Type B pancreatic cell (in vitro differentiated cells): ENCODE measurements at places on chromosomes 13 and 19.

- DNase-seq = no peak
Observed at GRCh38 chr13:81929988-81930387, 1589.1 kb upstream of the SPRY2 start.

GRCh38 chr19:46076031-46076880 is 35.5 kb upstream of the IGFL4 start:
- DNase-seq = no peak

DNA sequence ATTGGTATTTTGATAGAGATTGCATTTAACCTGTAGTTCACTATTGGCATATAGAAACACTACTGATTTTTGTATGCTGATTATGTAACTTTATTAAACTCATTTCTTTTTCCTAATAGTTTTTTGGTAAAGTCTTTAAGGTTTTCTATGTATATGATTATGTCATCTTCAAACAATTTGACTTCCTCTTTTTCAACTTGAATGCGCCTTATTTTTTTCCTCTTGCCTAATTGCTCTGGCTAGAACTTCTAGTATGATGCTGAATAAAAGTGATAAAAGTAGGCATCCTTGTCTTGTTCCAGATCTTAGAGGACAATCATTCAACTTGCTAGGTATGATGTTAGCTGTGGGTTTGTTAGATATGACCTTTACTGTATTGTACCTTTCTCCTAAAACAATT is 1034.9 kb downstream of the PCDH9 start:
- no peak for DNase-seq

- no peak for DNase-seq
Observed at GRCh38 chr13:46101484-46102254, 3.2 kb downstream of the CPB2 start.

- DNase-seq = no peak
Observed at GRCh38 chr19:35890113-35890650, 10.2 kb downstream of the NFKBID start.

GRCh38 chr19:44580366-44580895 is 32.9 kb upstream of the IGSF23 start:
- DNase-seq = no peak

DNA sequence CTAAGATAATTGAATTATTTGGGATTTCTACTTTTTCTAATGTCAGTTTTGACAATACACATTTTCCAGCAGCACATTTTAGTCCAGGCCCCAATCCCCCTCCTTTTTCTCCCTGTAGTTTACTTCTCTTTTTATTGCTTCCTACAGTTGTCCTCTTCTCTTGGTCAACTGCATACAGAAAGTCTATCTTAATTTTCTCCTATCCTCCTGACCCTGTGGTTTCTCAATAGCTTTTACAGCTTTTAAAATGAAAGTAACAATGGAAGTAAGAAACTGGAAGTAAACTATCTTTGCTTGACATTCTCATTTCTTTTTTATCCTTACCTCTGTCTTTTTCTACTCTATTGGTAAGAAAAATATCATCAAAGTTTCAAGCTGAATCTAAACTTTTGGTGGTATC is 106.5 kb upstream of the OXGR1 start:
- no peak for DNase-seq

- DNase-seq = no peak
Observed at GRCh38 chr13:51823863-51824262, 19.9 kb upstream of the DHRS12 start.

- no peak for DNase-seq
Observed at GRCh38 chr19:30317403-30317802, 54.8 kb upstream of the ZNF536 start.

GRCh38 chr13:74005320-74006157 is 128.7 kb downstream of the KLF12 start:
- no peak for DNase-seq

GRCh38 chr13:86403181-86403580 is 604.0 kb upstream of the SLITRK6 start:
- DNase-seq = no peak

DNA sequence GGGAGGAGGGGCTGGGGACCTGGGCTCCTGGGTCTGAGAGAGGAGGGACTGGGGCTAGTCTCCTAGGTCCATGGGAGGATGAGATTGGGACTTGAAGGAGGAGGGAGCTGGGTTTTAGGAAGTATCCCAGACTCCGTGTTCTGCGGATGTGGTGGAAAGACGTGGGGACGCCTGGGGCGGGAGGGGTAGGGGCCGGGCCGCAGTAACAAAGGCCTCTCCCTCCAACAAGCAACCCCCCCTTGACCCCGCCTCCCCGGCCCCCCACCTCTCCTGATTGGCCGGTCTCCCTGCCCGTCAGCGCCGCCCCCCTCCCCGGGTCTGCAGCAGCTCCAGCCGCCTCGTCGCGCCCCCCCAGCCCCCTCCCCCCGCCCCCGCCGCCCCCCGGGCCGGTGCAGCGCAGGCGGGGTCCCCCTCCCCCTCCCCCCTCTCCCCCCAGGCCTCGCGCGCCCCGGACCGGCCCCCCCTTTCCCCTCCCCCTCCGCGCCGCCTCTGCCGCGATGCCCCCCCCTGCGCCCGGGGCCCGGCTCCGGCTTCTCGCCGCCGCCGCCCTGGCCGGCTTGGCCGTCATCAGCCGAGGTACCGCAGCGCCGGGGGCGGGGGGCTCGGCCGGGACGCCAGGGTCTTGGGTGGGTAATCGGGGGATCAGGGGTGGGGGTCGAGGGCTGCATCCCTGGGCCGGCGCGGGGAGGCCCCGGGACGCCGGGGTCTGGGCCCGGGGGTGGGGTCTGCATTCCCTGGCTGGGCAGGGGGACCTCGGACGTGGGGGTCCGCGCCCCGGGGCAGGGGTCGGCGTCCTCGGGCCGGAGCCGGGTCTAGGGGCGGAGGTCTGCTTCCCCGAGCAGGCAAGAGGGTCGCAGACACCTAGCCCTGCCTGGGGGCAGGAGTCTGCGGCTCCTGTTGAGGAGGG is at the start of gene IGLON5:
TSS of gene IGLON5 (plus strand) at position 294 of the 907 bp plus-strand sequence. CDS start at position 498, 204 bp downstream.
- no peak for DNase-seq

DNA sequence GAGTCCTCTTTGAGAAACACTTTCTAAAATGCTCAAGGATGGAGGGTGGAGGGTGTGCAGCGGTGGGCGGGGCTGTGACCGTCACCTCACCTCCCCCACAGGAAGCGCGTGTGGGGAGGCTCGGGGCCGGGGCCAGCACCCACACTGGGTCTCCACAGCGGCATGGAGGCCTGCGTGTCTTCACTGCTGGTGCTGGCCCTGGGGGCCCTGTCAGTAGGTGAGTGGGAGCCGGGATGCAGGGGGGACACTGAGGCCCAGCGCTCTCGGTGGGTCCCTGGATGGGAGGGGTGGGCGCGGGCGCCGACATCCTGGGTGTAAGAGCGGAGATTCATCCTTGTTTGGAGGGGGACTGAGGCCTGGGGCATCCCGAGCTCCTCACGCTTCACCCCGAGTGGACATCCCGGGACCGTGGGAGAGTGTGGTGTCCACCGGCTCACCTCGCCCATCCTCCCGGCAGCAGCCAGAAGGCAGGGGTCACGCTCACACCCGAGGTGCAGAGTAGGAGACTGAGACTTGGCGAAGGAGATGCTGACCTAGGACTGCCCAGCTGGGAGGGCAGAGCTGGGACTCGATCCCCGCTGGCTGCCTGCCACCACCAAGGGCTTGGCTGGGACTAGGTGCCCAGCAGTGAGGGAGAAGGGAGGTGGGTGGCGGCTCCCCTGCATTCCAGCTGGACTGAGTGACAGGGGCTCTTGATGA is at the start of gene GZMM:
TSS of gene GZMM (plus strand) at position 144 of the 699 bp plus-strand sequence. CDS start at position 163, 19 bp downstream.
- DNase-seq = no peak

GRCh38 chr13:114105521-114106225 is 26.8 kb downstream of the RASA3 start:
- no peak for DNase-seq

DNA sequence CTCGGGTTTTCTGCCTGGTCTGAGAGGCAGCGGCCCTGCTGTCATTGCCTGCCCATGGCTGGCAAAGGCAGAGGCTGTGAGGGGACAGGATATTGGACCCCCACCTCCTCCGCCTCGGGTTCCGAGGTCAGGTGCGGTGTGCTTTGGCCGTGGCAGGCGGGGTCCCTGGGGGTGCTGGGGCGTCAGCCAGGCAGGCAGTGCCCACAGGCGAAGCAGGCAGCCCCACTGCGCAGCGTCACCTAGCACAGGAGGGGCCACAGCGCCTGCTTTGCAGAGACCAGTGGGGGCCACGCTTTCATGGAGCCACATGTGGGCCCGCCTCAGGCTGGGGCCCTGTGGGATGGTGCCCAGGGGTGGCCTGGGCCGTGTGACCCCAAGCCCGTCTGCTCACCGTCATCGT is 96.0 kb downstream of the KDM4B start:
- DNase-seq = no peak

DNA sequence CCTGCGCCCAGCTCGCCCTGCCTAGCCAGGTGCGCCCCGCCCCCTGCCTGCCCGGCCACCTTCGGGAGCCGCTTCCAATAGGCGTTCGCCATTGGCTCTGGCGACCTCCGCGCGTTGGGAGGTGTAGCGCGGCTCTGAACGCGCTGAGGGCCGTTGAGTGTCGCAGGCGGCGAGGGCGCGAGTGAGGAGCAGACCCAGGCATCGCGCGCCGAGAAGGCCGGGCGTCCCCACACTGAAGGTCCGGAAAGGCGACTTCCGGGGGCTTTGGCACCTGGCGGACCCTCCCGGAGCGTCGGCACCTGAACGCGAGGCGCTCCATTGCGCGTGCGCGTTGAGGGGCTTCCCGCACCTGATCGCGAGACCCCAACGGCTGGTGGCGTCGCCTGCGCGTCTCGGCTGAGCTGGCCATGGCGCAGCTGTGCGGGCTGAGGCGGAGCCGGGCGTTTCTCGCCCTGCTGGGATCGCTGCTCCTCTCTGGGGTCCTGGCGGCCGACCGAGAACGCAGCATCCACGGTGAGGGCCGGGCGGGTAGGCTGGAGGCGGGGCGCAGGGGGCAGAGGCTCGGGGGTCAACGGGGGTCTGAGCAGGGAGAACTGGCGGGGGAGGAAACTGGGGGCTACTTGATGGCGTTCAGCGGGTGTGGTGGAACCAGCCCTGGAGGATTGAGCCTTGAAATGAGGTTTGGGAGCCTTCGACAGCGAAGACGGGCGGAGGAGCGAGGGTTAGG is at the start of gene SPINT2:
TSS of gene SPINT2 (plus strand) at position 88 of the 727 bp plus-strand sequence. CDS start at position 408, 320 bp downstream.
- DNase-seq = peak; percentile 89

GRCh38 chr19:41218615-41219507 is at the start of gene AXL:
AXL (plus strand) TSS chr19:41219223; CDS start chr19:41219393, 170 bp downstream.
- DNase-seq = peak; percentile 80

DNA sequence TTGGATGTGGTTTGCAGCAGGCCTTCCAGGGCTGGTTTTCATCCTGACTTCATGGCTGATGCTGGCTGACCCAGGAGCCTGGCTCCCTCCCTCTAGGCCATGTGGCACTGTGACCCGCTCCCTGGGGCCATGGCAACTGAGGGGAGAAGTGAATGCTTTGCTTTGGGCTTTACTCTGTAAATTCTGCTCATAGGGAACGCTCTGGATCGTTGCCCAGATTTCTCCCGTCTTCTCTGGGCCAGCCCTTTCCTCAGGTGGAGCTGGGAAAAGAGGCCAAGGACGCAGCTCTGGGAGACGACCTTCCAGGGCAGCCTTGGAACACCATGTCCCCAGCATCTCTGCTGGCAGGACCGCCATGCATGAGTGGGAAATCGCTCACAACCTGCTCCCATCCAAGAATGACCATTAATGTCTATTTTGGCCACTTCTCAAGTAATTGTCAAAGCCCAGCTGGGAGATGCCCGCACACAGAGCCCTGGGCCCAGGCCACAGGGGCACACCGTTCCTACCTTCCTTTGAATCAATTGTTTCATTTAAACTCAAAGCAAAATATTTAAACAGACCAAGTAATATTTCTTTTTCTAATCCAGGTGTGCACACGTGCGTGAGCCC is 321.8 kb downstream of the TEX29 start:
- DNase-seq = no peak

DNA sequence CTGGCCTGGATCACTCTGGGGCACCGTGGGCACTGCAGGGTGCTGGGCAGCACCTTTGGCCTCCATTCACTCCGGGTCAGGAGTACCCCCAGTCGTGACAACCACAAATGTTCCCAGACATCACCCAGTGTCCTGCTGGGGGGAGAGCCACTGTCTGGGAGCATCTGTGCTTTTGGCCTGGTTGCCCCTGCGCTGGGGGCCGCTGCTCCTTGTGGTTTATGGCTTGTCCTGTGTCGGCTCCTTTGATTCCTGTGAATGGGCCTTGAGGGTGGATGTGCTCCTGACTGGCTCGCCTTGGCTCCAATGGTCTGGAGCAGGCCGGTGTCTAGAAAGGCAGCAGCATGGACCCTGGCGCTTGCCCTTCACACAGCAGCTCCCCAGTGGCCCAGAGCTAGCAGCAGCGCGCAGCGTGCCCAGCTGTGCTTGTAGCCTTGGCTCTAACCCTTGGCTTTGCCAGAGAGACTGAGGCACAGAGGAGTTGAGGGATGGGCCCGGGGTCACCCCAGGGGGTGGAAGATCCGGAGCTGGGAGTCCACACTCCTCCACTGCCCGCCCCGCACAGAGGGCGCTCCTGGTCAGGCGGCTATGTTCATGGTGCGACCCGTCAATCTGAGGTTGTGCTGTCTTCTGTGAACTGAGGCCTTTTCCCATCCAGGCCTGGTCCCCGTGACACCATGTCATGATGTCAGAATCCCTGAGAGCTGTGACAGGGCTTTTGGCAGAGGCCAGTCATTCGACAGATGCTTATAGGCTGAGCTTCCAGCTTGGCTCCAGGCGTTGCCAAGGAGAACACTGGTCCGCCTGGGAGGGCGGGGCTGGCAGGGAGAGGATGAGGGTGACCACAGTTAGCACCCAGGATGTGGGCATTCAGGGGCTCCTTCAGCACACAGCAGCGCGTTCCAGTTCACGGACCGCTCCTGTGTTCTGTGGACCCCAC is 4.1 kb downstream of the DAZAP1 start:
- DNase-seq = no peak

DNA sequence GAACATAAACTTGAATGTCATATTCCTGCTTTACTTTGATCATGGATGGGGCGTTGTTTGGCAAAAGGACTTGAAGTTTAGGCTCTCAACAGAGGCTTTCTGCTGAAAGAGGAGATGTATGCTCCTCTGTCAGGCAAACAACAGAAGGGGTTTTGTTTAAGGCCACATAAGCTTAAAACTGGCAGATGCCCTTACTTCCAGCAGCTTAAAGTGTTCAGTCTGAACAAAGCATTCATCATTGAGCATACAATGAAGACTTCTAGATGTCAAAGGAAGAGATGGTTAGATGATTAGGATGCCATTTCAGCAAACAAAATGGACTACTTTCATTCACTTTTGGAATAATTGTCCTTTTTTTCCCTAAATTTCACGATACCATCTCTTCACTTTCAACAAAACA is 484.5 kb downstream of the SLITRK6 start:
- no peak for DNase-seq

DNA sequence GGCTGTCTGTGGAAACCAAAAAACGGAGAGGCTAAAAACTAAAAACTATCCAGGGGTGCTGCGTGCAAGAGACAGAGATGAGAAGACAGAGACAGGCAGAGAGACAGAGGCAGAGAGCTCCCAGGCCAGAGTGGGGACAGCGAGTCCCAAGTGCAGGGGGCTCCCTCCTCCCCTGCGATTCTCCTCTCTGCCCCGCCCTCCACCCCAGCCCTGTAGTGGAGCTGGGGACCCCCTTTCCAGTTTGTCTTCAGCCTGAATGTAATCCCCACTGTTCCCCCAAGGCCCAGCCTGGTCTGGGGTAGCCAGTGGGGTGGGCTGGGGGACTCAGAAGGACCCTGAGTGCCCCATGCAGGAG is 2.0 kb downstream of the NFIC start:
- DNase-seq = no peak
